ENCODE measurements at places on chromosomes 1 and 21. TPM values are rescaled to one million over a fixed set of nuclear protein-coding genes. Genes with fewer than 3 reads are reported as not detected.

Gene CFAP74
- not detected for total RNA-seq

Gene EDARADD
- 0.48 TPM for total RNA-seq

Gene RPS6KA1
- total RNA-seq: 81.4 TPM

Gene CCDC190
- not detected for total RNA-seq

Gene CNN3
- total RNA-seq: 129 TPM

Gene RGSL1
- not detected for total RNA-seq

Gene FNDC5
- total RNA-seq: 0.41 TPM

Gene LRRC71
- not detected for total RNA-seq

Gene LCE3E
- not detected for total RNA-seq

Gene FMN2
- 3.5 TPM for total RNA-seq

Gene FCGR3A
- 19.8 TPM for total RNA-seq

Gene CFAP107
- total RNA-seq: not detected

Gene SUSD4
- total RNA-seq: 0.43 TPM

Gene RGL1
- total RNA-seq: 15.9 TPM

Gene CASQ2
- 0.49 TPM for total RNA-seq

Gene PRXL2B
- 45.2 TPM for total RNA-seq

Gene UBL4B
- total RNA-seq: not detected

Gene PGLYRP4
- not detected for total RNA-seq

Gene CFHR4
- total RNA-seq: not detected

All from mucosa of descending colon (tissue), 3 donors.